Astrocyte (in vitro differentiated cells and primary cell): ENCODE measurements at places on chromosomes 1 and 21. TPM values are rescaled to one million over a fixed set of nuclear protein-coding genes. Genes with fewer than 3 reads are reported as not detected.

- DNase-seq, result no peak
Measured at GRCh38 chr1:202046227-202046626, 35.8 kb downstream of the ELF3 start.

GRCh38 chr1:210294999-210295745 lies 33.5 kb upstream of the HHAT start:
- DNase-seq, result peak; percentile 42

- peak; percentile 29 for DNase-seq
Measured at GRCh38 chr1:226406401-226406881, 1.5 kb downstream of the PARP1 start.

DNA sequence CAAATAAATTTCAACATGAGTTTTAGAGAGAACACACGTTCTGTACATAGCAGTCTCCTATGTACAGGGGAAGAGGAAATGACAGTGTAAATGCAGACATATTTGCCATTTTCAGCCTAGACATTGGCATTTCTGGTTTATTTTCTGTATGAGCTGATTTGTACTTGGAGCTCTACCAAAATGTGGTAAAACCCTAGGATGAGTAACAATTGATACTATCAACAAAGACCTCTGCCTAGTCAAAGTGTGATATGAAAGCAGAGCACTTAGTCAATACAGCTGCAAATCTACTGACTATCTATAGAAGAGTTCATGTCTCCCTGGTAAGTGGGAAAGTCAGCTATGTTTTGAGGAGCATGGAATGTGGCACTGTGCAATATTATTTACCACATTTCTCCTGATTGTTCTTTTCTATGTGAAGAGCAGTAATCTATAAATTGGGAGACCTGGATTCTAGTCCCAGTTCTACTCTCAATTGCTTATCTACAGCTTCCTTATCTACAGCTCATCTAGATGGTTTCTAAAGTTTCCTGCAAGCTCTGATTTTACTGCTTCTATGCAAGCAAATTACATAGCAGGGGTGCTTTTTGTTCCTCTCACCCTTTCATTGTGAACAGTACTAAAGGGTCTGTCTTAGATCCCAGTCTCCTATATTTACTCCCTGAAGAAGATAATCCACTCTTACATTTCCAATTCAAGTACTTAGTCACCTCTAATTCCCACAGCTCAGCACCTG lies 334.2 kb downstream of the NTNG1 start:
- DNase-seq, result peak; percentile 24

Gene ATAD3B
- total RNA-seq, result 55.3 and 63.0 TPM in 2 replicates

Gene AIRE
- total RNA-seq, result 0.07 TPM in 1 of 2 replicates, not detected in the other

DNA sequence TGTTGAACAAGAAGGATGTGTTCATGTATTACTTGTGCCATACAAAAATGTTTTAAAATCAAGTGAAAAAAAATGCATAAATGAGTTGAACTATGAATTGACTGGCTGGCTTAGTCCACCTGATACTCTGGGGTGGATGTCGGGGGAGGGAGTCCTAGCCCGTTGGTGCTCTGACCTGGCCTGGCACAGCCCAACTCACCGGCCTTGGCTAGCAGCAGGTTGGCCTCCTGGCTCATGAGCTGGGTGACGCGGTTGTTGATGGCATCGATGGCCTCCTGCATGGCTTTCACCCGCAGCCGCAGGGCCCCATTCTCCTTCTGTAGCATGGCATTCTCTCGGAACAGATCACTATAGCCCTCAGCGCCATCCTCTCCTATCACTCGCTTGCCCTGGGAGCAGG lies 21.6 kb downstream of the KIF21B start:
- DNase-seq, result no peak

DNA sequence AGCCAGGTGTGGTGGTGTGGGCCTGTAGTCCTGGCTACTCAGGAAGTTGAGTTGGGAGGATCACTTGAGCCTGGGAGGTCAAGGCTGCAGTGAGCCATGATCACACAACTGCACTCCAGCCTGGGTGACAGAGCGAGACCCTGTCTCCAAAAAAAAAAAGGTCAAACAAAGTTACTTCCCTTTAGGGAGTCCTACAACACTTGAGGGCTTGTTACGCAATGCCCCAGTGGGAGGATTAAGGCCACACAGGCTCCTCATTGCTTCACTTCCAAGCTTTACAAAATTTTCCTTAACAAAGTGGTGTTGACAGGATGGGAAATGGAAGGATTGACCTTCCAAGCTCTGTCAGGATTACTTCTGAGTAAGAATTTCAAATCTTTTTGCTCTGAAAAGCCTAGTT lies 6.2 kb upstream of the EXTL1 start:
- DNase-seq, result no peak
